Epithelial cell of proximal tubule (primary cell): ENCODE measurements at places on chromosomes 5 and 9. TPM values are rescaled to one million over a fixed set of nuclear protein-coding genes. Genes with fewer than 3 reads are reported as not detected.

The CYSRT1 gene
- total RNA-seq, result 0.17 and 0.94 TPM in 2 replicates

The AK8 gene
- total RNA-seq, result 0.14 and 0.46 TPM in 2 replicates

The PCA3 gene
- not detected in 2 replicates for total RNA-seq

The ACTL7A gene
- not detected in 2 replicates for total RNA-seq

DNA sequence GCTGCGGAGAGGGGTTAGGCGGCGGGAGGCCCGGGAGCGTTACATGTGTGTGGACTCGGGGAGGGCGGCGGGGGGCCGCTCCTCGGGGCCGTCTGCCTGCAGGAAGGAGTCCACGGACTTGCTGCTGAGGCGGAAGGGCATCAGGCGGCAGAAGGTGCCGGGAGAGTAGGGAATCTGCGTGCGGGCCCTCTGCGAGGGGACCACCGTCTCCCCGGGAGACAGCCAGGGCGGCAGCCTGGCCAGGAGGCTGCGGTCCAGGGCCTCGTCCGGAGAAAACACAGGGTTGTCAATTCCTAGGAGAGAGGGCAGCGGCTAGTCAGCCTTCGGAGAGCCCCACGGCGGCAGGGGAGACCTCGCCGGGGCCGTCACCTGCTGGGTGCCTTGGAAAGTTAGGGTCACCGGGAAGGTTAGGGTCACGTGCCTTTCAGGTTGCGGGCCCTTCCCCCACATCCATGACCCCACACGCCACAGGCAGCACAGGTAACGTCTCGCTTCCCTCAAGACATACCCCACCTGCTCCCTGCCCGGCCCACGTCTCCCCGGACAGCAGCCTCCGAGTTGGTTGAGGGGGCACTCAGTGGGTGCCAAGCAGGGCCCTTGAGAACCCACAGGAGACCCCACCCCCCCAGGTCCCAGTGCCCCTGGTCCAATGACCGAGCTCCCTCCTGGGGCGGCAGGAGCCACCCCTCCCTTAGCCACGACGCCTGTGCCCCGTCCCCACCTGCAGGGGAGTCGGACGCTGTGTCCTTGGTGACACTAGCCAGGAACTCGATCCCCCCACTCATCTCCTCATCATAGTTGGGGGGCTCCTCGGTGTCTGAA, 32.1 kb downstream of the EXOC3 start:
- no peak for DNase-seq

GRCh38 chr5:132095424-132095972, 21.9 kb downstream of the CSF2 start:
- DNase-seq, result no peak

DNA sequence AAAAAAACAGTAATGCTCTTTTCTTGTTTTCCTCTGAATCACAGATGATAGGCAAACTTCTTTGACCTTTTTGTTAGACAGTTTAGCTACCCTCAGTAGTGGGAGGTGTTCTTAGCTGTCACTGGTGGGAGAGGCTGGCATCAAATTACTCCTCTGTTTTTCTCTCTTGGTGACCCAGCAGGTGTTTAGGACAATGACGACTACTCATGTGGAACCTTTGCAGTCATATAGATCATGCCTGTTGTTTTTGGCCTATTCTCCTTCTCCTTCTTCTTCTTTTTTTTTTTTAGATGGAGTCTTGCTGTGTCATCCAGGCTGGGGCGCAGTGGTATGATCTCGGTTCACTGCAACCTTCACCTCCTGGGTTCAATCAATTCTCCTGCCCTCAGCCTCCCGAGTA, 15.4 kb upstream of the NPR2 start:
- DNase-seq, result no peak

DNA sequence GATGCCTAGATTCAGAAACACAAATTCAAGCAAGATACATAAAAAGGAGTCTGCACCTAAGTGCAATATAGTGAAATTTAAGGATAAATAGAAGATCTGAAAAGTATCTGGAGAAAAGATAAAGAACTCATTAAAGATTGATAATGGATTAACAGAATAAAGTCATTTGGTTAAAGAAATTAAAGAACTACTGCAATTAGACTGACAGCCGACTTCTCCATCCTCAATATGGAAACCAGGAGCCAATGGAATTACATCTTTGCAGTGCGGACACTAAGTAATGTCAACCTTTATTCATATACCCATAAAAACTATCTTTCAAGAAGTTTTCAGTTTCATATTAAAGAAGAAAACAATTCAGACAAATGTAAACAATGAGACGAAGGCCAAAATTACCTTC, 81.0 kb downstream of the MRPL36 start:
- DNase-seq, result no peak

- DNase-seq, result peak; percentile 100
These were observed 2.2 kb downstream of the NXNL2 start for GRCh38 chr9:88536951-88537760.

DNA sequence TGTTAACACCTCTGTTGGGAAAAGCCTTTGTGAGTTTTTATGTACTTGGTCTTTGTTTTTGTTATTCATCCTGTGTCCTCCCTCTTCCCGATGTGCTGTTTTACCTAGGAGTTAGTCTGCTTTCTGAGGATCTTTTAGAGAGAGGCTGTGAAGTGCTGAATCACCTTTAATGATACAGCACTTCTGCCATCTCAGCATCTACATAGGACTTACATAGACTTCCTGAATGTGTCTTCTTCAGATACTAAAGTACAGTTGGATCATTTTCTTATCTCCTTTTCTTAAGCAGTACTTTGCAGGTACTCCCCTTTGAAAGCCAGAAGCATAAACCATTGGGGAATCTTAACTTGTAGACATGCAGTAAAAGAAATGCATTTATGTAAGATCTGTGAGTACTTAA, 31.5 kb downstream of the OTULIN start:
- no peak for DNase-seq

- DNase-seq, result no peak
These were observed 36.1 kb downstream of the HMCN2 start for GRCh38 chr9:130301483-130302286.

GRCh38 chr9:98775831-98776441, 20.4 kb downstream of the ANKS6 start:
- DNase-seq, result no peak

GRCh38 chr5:139116100-139116655, 82.0 kb downstream of the SIL1 start:
- DNase-seq, result no peak

- peak; percentile 87 for DNase-seq
These were observed 94.0 kb downstream of the RCL1 start for GRCh38 chr9:4886698-4887097.

GRCh38 chr5:51960617-51961121, 577.4 kb downstream of the ISL1 start:
- peak; percentile 1 for DNase-seq

DNA sequence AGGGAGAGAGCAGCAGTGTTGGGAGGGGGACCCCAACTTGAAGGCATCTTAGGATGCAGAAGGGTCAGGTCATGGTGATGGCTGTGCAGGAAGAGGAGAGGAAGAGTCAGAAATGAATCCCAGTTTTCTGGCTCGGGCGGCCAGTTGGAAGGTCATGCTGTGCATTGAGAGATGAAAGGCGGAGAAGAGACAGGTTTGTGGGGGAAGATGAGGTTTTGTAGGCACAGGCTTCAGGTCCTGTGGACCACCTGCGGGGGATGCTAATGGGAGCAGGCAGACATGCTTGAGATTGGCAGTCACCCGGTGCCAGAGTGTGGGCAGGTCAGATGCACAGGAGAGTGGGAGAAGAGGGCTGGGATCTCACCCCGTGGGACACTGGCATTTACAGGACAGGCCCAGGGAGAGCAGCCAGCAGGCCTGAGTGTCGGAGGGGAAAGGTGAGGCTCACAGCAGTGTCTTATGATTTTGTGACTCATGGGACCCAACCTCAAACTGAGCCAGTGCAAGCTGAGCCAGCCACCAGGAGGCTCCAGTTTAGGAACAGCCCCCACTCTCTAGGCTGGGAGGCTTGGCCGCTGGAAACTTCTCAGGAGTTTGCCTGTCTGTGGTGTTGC, 17.5 kb downstream of the STXBP1 start:
- DNase-seq, result no peak
